Mammary epithelial cell (primary cell): ENCODE measurements at places on chromosomes 4 and X. TPM values are rescaled to one million over a fixed set of nuclear protein-coding genes. Genes with fewer than 3 reads are reported as not detected.

The F9 gene
- polyA plus RNA-seq, result not detected

The FGF16 gene
- polyA plus RNA-seq, result not detected

DNA sequence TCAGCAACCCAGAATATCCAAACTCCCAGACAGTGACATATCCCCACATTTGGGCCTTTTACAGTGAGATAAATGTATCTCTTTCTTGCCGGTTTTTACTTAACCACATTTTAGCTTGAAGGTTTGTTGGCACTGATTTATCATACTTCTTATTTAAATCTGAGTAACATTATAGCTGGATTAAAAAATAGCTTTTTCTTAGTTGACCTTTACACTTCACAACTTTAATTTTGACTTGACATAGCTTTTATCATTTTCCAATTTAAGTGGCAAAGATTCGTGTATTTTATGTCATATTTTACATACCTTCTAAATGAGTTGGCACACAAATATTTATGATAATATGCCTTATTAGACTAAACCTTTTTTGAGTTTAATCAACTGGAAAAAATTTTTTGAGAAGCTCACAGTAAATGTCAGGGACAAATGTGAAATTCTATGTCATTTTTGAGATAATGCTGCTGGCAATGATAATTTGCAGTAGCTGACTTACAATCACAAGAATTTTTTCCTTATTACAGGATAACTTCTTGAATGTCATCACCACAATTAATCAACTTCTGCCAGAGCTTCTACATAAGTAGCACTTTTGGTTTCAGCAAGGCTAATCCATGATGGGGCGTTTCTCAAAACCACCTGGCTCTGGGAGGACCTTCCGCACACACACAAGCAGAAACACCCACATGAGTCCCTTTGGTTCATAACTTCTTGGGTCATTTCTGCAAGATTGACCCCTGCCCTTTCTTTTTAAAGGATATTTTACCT lies 80.3 kb downstream of the SYTL5 start:
- DNase-seq, result no peak

The SMIM10 gene
- polyA plus RNA-seq, result 0.20 TPM

The GIMD1 gene
- not detected for polyA plus RNA-seq

DNA sequence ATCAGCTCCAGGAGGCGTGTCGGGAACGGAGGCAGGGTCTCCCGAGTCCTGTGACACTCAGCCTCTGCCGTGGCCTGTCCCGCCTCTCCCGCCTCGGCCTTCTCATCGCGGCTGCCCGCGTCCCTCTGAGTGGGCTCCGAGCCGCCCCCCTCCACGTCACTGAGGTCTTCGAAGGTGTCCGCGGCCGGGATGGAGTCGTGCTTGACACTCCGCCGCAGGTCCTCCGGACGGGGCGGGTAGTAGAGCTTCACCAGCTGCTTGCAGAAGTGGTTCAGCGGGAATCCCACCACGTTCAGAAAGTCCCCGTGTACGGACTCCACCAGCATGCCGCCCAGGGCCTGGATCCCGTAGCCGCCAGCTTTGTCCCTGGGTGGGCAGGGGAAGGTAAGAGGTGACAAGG lies 25.0 kb downstream of the ASMTL start:
- no peak for DNase-seq

GRCh38 chr4:166802346-166802745 lies 431.9 kb downstream of the SPOCK3 start:
- no peak for DNase-seq

The POU3F4 gene
- polyA plus RNA-seq, result not detected

- DNase-seq, result no peak
These were observed 968 bp downstream of the GPRIN3 start for GRCh38 chr4:89306486-89307177.

GRCh38 chr4:143391895-143392294 lies 55.2 kb downstream of the GAB1 start:
- DNase-seq, result no peak

The PPP1R2C gene
- not detected for polyA plus RNA-seq

The VCX gene
- polyA plus RNA-seq, result not detected

The AADAT gene
- 8.4 TPM for polyA plus RNA-seq
